ENCODE measurements at places on chromosomes 1 and 21. TPM values are rescaled to one million over a fixed set of nuclear protein-coding genes. Genes with fewer than 3 reads are reported as not detected.

DNA sequence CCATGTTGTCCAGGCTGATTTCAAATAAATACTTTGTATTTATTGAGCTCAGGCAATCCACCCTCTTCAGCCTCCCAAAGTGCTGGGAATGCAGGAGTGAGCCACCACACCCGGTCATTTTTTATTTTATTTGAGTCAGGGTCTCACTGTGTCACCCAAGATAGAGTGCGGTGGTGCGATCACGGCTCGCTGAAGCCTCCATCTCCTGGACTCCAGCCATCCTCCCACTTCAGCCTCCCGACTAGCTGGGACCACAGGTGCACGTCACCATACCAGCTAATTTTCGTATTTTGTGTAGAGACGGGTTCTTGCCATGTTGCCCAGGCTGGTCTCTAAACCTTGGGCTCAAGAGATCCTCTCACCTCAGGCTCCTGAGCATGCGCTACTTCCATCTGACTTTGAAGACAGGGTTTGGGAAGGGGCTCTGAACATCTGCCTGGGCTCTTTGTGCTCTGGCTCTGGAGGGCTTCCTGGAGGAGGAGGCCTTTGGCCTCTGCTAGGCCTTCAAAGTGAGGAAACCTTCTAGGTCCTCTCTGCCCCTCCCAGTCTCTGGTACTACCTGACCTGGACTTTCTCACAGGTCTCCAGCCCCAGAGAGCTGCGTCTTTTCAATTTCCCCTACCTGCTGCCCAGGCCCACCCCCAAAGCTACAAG is 5.8 kb downstream of the HSPB7 start:
- no peaks in the 10 kb centered on the region for H3K27me3 ChIP-seq
- H3K4me3 ChIP-seq: no peak overlapping the region
- H3K36me3 ChIP-seq: no peaks in the 10 kb centered on the region

GRCh38 chr1:172993640-172994039 is 57.1 kb downstream of the TNFSF18 start:
- H3K4me1 ChIP-seq: peaks cover 48% of the 10 kb centered on the region
- no peaks in the 10 kb centered on the region for H3K27me3 ChIP-seq
- H3K36me3 ChIP-seq: no peaks in the 10 kb centered on the region
- peak overlapping the region; percentile 74 for H3K27ac ChIP-seq

Gene CASQ1
- total RNA-seq: not detected

Gene SLC22A15
- total RNA-seq: 4.7 TPM

Gene CFHR2
- not detected for total RNA-seq
